ENCODE measurements at places on chromosomes 16 and 17. TPM values are rescaled to one million over a fixed set of nuclear protein-coding genes. Genes with fewer than 3 reads are reported as not detected.

The ZSCAN10 gene
- 0.19 TPM for total RNA-seq

The SCNN1G gene
- not detected for total RNA-seq

- no peaks in the 10 kb centered on the region for H3K27me3 ChIP-seq
- no peak overlapping the region for H3K4me3 ChIP-seq
- DNase-seq = no peak
- H3K27ac ChIP-seq = no peak overlapping the region
- H3K36me3 ChIP-seq = peaks cover 32% of the 10 kb centered on the region
- H3K4me1 ChIP-seq = no peaks in the 10 kb centered on the region
These were observed 128.7 kb downstream of the CHD9 start for GRCh38 chr16:53183442-53183841.

DNA sequence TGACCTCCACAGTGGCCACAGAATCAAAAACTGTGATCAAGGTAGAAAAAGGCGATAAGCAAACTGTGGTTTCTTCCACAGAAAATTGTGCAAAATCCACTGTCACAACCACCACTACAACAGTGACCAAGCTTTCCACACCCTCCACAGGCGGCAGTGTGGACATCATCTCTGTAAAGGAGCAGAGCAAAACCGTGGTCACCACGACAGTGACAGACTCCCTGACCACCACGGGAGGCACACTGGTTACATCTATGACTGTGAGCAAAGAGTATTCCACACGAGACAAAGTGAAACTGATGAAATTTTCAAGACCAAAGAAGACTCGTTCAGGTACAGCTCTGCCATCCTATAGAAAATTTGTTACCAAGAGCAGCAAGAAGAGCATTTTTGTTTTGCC lies 83.6 kb downstream of the C17orf58 start:
- H3K27ac ChIP-seq = peak overlapping the region; percentile 18
- DNase-seq = peak; percentile 37
- no peak overlapping the region for H3K4me3 ChIP-seq

- peaks cover 11% of the 10 kb centered on the region for H3K4me1 ChIP-seq
- no peak overlapping the region for H3K4me3 ChIP-seq
- H3K27ac ChIP-seq = no peak overlapping the region
- H3K27me3 ChIP-seq = no peaks in the 10 kb centered on the region
- peaks cover 84% of the 10 kb centered on the region for H3K36me3 ChIP-seq
These were observed 88.6 kb downstream of the CYTH1 start for GRCh38 chr17:78693346-78694083.

The AOC3 gene
- 1.6 TPM for total RNA-seq

DNA sequence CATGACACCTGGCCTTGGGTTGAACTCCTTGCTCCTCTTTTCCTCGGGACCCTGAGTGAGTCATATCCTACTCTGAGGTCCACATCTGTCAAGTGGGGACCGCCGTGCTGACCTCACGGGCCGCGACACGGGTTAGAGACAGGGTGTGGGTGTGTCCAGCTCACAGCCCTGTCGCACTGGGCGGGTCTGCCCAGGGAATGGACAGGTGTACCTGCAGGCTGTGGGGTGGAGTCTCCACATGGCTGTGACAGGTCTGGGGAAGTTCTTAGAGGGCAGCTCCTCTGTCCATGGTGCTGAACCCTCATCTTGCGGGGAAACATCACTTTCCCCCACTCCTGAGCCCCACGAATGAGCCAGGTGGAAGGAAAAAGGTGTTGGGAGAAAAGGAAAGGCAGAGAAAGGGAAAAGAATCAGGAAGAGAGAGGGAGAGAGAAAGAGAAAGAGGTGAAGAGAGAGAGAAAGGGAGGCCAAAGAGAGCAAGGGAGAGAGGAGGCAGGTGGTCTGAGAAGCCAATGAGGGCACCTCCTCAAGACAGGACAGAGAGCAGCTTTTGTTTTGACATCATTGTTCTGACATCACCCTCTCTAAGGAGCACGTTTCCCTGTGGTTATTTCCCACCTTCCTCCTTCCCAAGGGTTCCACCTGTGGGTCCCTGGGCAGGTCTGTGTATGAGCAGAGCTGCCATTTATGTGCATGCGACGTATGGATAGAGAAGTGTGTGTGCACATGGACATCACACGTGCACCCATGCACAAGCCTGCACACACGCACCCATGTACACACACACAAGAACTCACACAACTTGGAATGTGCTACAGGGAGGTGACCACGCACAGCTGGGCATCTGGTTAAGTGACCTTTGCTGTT lies 32.6 kb upstream of the CBFA2T3 start:
- H3K27me3 ChIP-seq = peaks cover 29% of the 10 kb centered on the region
- H3K27ac ChIP-seq = no peak overlapping the region
- H3K4me1 ChIP-seq = no peaks in the 10 kb centered on the region
- no peaks in the 10 kb centered on the region for H3K36me3 ChIP-seq
- peak; percentile 27 for DNase-seq

GRCh38 chr16:12433691-12434390 lies 369.8 kb downstream of the CPPED1 start:
- no peaks in the 10 kb centered on the region for H3K27me3 ChIP-seq
- no peaks in the 10 kb centered on the region for H3K36me3 ChIP-seq
- peaks cover 7% of the 10 kb centered on the region for H3K4me1 ChIP-seq
- H3K27ac ChIP-seq = no peak overlapping the region
- H3K4me3 ChIP-seq = no peak overlapping the region
- DNase-seq = no peak

The COX6A2 gene
- total RNA-seq = not detected

The TPPP3 gene
- total RNA-seq = not detected

The CSH2 gene
- total RNA-seq = not detected

DNA sequence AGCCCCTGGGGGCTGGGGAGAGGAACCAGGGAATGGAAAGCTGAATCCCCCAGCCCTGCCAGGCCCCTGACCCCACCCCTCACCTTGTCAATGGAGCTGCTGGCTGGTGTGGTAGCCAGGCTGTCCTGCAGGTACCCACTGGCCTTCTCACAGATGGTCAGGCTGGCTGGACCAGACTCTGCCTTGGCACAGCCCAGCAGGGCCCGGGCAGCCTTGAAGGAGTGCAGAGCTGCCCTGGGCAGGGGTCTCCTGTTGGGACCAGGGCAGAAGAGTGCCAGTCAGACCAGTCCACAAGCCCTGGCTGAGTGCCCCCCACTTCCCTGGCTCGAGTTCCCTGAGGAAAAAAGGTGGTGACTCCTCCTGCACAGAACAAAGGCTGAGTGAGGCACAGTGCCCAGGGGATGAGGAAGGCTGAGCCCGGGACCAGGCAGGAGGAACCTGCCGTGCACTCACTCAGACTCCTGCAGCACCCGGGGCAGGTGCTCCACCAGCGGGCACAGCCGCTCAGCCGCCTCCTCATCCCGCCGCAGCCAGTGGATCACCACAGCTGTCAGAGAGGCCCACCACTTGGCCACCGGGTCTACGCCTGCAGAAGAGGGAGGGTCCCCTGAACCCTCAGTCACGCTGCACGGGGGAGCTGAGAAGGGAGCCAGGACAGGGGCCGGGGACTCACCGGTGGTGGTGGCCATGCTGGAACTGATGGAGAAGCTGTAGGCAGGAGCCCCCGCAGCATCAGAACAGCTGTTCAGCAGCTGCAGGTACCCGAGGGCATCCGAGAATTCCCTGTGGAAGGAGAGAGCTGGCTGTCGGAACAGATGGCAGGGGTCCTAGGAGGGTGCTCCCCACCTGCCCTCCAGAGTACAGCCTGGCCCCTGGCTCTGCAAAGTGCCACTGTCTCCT lies 22.4 kb downstream of the SREBF1 start:
- H3K36me3 ChIP-seq = peaks cover 52% of the 10 kb centered on the region
- H3K4me1 ChIP-seq = peaks cover 7% of the 10 kb centered on the region
- H3K4me3 ChIP-seq = no peak overlapping the region
- no peaks in the 10 kb centered on the region for H3K27me3 ChIP-seq

GRCh38 chr17:45225964-45226530 lies 4.4 kb downstream of the FMNL1 start:
- peak; percentile 99 for DNase-seq
- no peaks in the 10 kb centered on the region for H3K27me3 ChIP-seq
- H3K4me3 ChIP-seq = peak overlapping the region; percentile 100
- H3K4me1 ChIP-seq = peaks cover 57% of the 10 kb centered on the region

DNA sequence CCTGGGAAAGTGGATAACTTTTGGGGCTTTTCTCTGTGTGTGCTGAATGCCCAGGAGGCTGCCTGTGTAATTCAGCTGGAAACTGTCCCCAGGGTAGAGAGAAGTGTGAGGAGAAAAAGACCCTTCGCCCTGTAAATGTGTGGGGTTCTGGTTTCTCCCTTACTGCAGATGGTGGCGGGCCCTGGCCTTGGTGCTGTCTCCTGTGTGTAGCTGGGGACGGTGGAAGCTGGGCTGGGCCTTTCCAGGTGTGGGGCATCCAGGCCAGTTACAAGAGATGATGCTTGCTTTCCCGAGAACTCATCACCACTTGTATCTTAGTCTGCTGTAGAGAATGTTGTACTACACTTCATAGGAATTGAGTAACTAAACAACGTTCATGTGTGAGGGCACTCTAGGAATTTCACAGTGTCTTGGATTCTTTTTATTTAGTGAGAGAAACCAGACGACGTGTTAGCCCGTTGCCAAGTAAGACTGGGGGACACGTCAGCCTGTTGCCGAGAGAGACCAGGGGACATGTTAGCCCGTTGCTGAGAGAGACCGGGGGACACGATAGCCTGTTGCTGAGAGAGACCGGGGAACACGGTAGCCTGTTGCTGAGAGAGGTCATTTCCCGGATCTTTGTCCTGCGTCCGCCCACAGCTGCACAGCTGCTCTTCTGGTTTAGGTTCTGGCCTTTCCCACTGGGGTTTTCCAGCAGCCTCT lies 43.1 kb downstream of the TBCD start:
- DNase-seq = no peak
- H3K4me1 ChIP-seq = no peaks in the 10 kb centered on the region
- H3K27me3 ChIP-seq = no peaks in the 10 kb centered on the region
- H3K4me3 ChIP-seq = no peak overlapping the region
- H3K36me3 ChIP-seq = peaks cover 6% of the 10 kb centered on the region
- no peak overlapping the region for H3K27ac ChIP-seq

DNA sequence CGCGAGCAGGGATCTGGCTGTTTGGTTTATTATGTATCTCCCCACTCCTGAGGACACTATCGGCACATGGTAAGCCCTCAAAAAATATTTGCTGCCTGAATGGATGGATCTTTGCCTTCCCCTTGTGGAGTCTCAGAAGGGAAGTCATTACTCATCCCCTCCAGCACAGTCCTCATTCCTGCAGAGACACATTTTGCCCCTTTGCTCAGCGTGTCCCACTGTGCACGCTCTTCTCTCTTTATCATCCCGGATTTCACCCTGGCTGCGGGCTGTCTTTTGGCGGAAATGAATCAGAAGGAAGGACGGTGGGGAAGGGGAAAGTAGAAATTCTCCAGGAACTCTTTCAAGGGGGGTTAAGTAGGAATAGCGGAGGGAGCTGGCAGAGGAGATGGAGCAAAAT lies 125.2 kb upstream of the CDC42EP4 start:
- no peaks in the 10 kb centered on the region for H3K36me3 ChIP-seq
- peaks cover 2% of the 10 kb centered on the region for H3K27me3 ChIP-seq
- no peak overlapping the region for H3K4me3 ChIP-seq
- peak overlapping the region; percentile 6 for H3K27ac ChIP-seq
- DNase-seq = no peak

The INO80E gene
- 94.0 TPM for total RNA-seq

The FOXN1 gene
- total RNA-seq = not detected

DNA sequence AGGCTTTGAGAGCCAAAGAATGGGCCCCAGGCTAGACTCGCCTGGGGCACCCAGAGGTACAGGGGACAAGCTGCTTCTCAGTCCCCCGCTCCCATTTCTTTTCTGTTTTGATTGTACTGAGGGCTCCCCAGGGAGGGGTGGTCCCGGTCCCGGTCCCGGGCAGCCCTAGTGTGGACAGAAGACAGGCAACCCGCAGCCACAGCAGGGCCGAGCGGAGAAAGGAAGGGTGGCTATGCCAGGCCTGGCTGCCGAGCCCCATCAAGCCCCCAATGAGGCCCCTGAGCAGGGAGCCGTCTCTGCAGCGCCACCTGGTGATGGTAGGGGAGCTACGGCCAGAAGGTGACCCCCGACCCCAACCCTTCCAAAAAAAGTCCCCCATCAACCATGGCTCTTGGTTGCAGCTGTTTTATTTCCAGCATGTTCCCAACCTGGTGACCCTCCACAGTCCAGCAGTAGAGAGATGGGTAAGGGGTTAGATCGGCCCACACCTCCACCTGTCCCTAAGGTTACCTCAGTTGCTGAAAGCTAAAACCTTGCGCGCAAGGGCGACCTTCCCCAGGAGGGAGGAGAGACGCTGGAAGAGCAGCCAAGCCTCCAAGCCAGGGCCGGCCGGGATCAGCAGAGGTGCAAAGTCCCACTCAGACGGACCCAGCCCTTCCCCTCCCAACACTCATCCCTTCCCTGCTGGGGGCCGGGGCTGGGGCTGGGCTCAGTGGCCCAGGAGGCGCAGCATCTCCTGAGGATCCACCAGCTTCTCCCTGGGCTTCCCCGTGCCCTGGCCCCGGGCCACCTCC lies 2.6 kb upstream of the GRIN2C start:
- H3K36me3 ChIP-seq = no peaks in the 10 kb centered on the region
- no peak overlapping the region for H3K4me3 ChIP-seq
- peak; percentile 72 for DNase-seq
- peaks cover 16% of the 10 kb centered on the region for H3K4me1 ChIP-seq
- peaks cover 30% of the 10 kb centered on the region for H3K27me3 ChIP-seq

Measured in activated CD4-positive, alpha-beta memory T cell treated with anti-CD3 and anti-CD28 coated beads for 36 hours (primary cell).